CD4-positive, alpha-beta T cell treated with Interleukin-12 subunit alpha and Interleukin-12 subunit beta, for 1 hour (primary cell): ENCODE measurements at places on chromosomes 11 and 22.

DNA sequence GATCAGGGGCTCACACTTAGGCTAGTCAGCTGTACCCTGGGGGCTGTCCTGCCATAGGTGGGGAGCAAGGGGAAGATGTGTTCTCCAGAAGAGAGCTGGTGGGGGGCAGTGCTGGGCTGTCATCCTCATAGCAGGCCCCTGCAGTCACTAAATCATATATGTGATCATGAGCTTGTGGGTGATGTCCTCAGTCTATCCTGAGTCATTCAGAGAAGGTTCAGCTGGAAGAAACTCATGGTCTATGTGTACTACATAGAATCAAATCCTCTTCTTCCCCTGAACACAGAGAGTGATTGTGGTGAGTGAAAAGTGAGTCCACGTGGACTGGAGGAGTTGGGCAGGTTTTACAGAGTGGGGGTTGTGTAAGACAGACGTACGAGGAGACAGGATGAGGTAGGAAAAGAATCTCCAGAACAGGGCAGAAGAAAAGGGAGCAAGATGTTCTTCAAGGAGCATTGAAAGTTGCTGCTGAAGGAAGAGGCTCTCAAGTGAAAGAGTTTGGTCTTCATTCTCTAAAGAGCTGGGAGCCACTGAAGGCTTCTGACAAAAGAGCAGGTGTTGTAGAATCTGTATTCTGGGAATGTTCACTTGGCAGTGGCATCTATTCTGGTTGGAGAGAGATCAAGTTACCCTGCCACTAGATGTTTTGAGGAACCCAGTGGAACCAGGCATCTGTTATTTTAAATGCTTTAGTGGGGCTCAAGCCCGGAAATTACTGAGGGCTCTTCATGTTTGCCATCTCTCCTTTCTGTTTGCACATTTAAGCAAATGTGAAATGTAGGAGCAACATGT lies 68.9 kb downstream of the C22orf31 start:
- DNase-seq, result no peak

DNA sequence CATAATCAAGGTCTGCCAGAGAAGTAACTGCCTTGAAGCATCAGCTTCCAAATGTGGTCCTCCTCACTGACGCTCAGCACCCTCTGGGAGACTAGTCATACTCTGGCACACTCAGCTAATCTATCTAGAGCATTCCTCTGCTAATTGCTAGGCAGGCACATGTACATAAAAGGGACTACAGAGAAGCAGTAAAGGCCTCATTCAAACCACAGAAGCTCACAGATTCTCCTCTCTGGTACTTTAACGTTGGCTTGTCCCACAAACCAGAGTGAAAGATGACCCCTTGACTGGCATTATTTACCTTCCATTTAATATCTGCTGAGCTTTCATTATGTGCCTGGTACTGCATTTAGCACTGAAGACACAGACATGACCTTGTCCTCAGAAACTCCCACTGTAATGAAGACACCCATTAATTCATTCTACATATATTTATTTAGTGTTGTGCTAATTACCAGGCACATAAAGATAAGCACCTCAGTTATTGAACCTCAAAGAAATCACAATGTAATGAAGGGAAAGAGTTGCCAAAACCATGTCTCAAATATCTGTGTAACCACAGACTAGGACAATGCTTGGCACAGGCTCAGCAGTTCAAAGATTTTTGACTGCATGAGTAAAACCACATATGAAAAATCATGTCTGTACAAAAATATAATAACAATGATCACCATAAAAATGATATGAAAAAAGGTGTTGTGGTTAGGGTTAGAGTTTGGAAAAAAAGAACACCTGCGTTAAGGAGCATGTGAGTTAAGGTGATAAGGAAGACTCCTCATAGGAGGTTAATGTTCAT lies 550.4 kb downstream of the DLG2 start:
- DNase-seq, result no peak

- DNase-seq, result no peak
Observed at GRCh38 chr11:124482362-124483147, 37.1 kb upstream of the OR8B8 start.

DNA sequence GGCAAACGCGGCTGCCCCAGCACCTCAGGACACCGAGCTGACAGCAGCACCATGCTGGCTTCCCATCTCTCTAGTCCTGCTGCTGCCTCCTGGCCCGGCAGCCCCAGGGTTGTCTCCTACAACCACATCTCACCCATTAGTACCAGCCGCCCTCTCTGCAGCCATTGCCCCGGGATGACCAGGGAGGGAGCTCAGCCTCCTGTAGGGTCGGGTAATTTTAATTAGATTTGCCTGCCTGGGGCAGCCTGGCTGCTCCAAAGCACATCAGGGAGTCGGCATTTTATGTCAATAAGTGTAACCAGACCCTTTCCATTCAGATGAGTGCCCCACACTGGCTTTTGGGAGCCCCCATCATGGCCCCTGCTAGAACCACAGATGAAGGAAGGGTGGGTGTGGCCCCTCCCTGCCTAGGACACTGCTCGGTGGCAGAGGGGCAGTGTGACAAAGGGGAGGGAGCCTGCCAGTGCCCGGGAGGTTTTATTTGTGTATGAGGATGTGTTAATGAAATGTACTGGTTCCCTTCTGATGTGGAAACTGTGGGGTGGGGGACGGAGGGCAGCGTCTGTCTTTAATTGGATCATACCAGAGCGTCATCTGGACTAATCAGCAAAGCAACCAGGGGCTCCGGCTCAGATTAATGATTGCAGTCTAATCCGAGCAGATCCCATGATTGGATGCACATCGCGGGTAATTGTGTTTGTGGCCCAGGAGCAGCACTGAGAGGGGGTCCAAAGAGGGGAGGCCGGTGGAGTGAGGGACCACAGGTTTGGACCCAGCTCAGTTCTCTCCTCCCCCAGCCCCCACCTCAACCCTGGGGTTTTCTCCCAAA lies 125.3 kb downstream of the FEZ1 start:
- no peak for DNase-seq

- peak; percentile 55 for DNase-seq
Observed at GRCh38 chr11:3021125-3021524, 29.0 kb upstream of the NAP1L4 start.

GRCh38 chr22:28910569-28911303 lies 27.4 kb downstream of the ZNRF3 start:
- no peak for DNase-seq

- no peak for DNase-seq
Observed at GRCh38 chr22:36818010-36818642, 1.3 kb upstream of the PVALB start.

- DNase-seq, result no peak
Observed at GRCh38 chr11:76788661-76789442, 5.7 kb downstream of the TSKU start.

DNA sequence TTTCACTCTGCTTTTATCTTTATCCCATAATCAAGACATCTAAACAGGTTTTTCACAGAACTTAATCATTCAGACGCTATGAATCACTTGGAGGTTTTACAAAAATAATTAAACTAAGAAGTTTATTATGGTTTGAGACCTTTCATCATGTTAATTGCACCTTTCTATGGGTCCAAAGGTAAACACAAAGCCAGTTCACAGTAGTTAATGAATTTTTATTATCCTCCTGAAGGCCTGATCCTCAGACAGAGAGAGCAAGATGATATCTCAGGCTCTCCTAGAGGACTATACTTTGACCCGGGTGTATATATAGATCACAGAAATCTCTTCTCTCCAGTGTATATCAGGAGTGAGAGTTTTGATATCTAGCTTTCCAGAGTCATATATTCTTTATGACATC lies 1044.3 kb upstream of the RAG2 start:
- DNase-seq, result no peak

GRCh38 chr22:38193580-38193979 lies 8.2 kb upstream of the MAFF start:
- no peak for DNase-seq

DNA sequence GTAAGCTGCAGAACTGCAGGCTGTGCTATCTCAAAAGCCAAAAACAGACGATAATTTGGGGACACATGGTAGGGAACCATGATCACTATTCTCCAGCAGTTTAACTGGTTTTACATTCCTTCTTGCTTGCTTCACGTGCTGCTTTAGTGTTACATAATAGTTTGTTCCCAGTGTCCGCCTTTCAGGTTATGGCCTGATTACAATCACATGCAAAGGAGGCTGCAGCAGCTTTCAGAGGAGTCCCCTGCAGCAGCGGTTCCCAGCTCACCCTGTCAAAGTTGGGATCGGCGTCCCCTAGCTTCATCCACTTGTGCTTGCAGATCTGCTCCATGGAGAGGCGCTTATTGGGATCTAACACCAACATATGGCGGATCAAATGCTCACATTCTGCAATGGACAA lies 39.2 kb upstream of the APOA1 start:
- no peak for DNase-seq

DNA sequence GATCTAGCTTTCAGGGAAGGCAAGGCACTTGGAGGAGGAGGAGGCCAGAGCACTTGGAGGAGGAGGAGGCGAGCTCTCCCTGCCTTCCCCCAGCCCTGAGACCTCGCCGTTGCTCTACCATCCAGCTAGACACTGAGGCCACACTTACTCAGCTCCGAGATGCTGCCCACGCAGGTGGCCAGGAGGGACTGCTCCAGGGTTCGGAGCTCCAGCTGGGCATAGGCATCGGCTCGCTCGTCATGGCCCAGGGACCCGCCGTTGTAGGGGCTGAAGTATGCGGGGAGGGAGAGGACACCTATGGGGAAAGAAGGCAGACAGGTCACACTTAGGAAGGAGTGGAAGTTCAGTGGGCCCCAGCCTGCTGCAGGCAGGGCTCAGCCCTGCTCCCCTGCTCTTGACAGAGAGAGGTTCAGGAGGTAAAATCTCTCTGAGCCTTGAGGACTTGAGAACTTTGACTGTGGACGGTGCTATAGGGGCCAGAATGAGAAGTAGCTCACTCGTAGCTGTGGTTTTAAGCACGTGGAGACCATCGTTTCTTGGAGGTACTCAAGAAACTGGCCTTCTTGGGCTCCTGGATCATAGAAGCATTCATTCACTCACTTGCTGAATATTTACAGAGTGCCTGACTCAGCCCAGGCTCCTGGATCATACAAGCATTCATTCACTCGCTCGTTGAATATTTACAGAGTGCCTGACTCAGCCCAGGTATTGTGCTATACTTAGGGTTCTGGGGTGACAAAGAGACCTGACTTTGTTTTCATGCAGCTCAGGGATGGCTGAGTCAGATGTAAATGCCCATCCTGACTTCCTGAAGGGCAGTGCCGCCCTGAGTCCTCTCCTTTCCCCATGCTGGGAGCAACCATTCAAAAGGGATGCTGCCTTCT lies 99.2 kb downstream of the NAT10 start:
- no peak for DNase-seq

DNA sequence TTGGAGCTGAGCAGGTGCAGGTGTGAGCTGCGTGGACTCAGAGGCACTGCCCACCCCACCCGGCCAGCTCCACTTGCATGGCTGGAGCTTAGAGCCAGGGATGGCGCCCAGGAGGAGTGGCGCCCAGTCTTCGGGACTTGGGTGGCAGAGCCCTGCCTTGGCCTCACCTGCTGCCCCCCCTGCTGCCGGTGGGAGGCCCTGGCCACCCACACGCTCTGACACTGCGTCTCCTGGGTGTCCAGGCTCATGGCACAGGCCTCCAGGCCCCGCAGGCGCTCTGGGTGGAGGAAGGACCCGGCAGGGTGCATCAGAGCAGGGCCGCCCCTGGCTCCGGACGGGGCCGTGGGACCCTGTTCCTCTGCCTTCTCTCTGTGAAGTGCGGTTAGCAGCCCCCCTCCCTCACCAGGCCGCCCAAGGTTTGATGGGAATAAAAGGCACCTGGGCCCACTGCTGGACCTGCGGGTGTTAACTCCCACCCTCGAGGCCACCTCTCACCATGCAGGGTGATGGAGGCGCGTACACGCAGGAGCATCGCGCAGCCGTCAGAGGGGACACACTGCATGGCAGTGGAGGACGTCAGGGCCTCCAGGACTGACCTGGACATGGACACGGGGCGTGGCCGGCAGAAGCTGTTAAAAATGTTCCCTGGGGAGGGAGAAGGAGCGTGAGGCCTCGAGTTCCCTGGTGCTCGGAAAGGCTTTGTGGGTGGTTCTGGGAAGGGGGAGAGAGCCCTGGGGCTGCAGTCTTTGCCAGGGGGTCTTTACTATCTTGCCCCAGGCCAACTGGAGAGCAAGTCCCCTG lies 11.8 kb downstream of the IL17REL start:
- DNase-seq, result no peak

- no peak for DNase-seq
Observed at GRCh38 chr11:9092072-9092471, 673 bp upstream of the SCUBE2 start.

GRCh38 chr22:23388517-23388890 lies 191.6 kb downstream of the IGLL1 start:
- no peak for DNase-seq

GRCh38 chr11:18798799-18799469 lies 7.3 kb upstream of the PTPN5 start:
- DNase-seq, result no peak

DNA sequence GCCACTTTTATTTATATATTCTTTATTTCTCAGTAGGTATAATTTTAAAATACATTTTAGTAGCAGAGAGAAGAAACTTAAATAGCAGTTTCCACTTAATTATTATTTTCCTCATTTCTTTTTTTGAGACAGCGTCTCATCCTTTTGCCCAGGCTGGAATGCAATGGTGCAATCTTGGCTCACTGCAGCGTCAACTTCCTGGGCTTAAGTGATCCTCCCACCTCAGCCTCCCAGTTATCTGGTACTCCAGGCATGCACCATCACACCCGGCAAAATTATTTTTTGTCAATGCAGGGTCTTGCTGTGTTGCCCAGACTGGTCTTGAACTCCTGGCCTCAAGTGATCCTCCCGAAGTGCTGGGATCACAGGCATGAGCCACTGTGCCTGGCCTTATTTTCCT lies 38.3 kb downstream of the ATG13 start:
- DNase-seq, result no peak

- DNase-seq, result no peak
Observed at GRCh38 chr22:45896964-45897538, 79.9 kb downstream of the WNT7B start.

DNA sequence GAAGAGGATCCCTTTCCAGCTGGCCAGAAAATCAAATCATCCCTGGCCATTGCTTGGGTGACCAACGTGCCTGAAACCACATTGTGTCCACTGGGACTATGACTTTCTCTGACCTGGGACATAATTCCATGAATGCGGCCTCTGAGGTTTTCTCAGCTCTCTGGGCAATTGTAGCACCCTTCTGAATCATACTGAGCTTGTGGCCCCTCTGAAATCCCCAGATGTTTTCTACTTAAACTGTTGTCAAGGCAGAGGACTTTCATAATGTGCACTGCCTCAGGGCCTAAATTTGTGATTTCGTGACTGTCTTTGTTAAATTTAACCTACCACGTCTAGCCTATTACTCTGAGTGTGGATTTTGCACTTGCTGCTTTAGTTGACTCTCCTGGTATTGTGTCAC lies 321.1 kb upstream of the PLET1 start:
- DNase-seq, result no peak

- DNase-seq, result no peak
Observed at GRCh38 chr11:15800111-15800800, 556.1 kb downstream of the SOX6 start.
